ENCODE measurements at places on chromosomes 12 and 14.
A peak's percentile ranks its signal among the peaks of the same experiment; 100 is the strongest.

GRCh38 chr14:75794615-75795038 lies 133.6 kb downstream of the TTLL5 start:
- no peak for DNase-seq

- no peak for DNase-seq
Measured at GRCh38 chr14:26078561-26078960, 519.3 kb downstream of the NOVA1 start.

- DNase-seq = no peak
Measured at GRCh38 chr14:99822800-99823455, 29.7 kb downstream of the EML1 start.

DNA sequence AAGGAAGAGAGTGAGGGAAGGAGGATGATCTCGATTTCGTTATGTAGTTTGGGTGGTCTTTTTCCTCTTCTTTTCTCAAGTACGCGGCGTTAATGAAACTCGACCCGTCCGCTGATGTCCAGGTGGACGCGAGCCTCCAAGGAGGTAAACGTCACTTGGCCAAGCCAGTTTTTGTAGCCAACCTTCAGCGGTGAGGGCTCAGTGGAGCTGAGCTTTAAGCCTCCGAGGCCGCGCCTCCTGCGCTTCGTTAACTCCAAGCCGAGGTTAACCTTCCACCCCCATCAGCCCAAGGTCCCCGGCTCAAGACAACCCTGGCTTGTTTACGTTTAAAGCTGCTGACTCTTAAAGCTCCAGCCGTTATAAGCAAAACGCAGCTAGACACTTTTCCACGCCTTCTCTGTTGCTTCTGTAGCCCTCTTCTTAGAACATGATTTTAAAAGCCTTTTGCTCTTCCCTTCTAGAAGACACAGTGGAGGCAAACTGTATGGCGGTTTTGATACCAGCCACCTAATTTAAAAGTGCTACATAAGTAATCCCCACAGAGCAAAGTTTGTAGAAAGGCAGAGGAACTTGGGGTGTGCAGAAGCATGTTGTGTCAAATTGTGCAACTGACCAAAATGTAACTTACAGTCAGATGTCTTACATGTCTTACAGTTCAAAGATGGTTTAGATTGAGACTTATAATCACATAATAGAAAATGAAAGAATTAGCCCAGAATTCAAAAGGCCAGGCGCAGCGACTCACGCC lies 923 bp upstream of the ITPR2 start:
- DNase-seq = peak; percentile 46

GRCh38 chr12:116354950-116355783 lies 77.7 kb upstream of the MED13L start:
- DNase-seq = no peak

- DNase-seq = no peak
Measured at GRCh38 chr12:11669348-11669747, 19.9 kb downstream of the ETV6 start.

- no peak for DNase-seq
Measured at GRCh38 chr12:109630815-109631214, 57.2 kb downstream of the MVK start.

GRCh38 chr12:46546634-46547273 lies 174.2 kb upstream of the SLC38A2 start:
- DNase-seq = peak; percentile 20

- no peak for DNase-seq
Measured at GRCh38 chr12:53355121-53355520, 19.0 kb upstream of the SP7 start.

GRCh38 chr12:47753021-47754001 lies 5.4 kb downstream of the RAPGEF3 start:
- DNase-seq = no peak

- no peak for DNase-seq
Measured at GRCh38 chr12:29534935-29535334, 37.4 kb upstream of the OVCH1 start.

GRCh38 chr14:90755661-90756304 lies 60.4 kb downstream of the TTC7B start:
- no peak for DNase-seq

Data from activated CD4-positive, alpha-beta T cell treated with anti-CD3 and anti-CD28 coated beads, Interleukin-2, amount 10 ng/mL, durations not matched to agents 7 days and 5 days (primary cell).